ENCODE measurements at places on chromosomes 4 and X.

GRCh38 chrX:42093756-42094155, 170.4 kb upstream of the CASK start:
- DNase-seq = no peak

- DNase-seq = no peak
Observed at GRCh38 chr4:129561280-129561679, 465.3 kb downstream of the C4orf33 start.

GRCh38 chr4:188455062-188455752, 316.0 kb downstream of the TRIML1 start:
- no peak for DNase-seq

GRCh38 chr4:186368281-186368680, 102.3 kb downstream of the F11 start:
- DNase-seq = no peak

GRCh38 chr4:91914176-91914804, 389.5 kb upstream of the GRID2 start:
- DNase-seq = no peak

- no peak for DNase-seq
Observed at GRCh38 chrX:12228862-12229261, 90.6 kb downstream of the FRMPD4 start.

Measured in activated CD4-positive, alpha-beta T cell treated with anti-CD3 and anti-CD28 coated beads for 1 hour (primary cell).